Stromal cell of bone marrow (primary cell): ENCODE measurements at places on chromosomes 2 and 18.

GRCh38 chr18:48453330-48454066 is 44.3 kb upstream of the ZBTB7C start:
- DNase-seq: no peak

DNA sequence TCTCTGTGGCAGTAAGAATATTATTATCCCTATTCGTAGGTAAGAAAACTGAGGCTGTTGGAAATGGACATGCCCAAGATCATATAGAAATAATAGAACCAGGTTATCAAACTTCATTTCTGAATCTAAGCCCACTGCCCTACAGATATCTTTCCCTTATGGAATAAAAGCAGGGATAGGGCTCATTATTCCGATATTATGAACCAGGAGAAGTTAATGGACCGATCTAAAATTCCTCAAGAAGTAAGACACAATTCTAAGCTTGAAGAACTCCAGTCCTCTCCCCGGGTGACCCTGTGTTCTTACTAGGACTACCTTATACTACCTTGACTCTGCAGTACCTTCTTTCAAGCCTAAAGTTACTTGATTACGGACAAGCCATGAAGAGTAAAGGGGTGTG is 8.4 kb upstream of the MYCN start:
- no peak for DNase-seq

DNA sequence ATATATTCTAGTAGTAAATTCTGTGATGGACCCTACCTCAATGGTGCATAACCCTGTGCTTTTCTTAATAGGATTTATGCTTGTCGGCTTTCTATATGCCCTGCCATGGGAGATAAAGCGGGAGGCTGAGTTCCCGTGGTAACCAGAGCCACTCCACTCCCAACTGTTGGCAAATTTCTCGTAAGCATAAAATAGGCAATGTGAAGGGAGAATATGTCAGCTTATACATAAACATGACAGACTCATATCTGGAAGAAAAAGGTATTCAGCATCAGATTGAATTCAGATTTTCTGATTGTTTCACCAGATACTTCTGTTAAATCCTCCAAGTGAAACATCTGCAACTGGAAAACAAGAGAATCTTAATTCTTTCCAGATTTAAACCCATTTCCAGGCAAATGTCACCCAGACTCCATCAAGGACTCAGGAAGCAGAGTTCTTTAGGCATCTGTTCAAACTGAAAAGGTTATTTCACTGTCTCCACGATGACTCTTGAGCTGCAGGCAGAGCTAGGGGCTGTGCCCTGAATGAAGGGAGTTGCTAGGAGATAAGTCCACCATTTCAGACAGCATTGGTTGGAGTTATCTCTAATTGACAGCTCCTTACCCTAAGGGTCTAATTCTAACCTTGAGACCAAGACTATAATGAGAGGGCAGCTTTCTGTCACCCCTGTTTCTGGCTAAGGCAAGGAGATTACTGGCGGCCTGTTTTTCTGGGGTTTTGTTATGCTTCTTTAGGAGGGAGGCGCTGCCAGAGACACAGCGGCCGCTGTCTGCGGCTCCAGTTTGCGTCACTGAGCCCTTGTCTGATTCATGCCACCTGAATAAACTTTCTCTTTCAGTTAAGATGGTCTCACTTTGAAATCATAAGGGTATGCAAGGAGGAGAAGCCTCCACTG is 381.3 kb downstream of the SOX11 start:
- peak; percentile 36 for DNase-seq

- no peak for DNase-seq
These were observed 30.8 kb downstream of the CCDC93 start for GRCh38 chr2:117983040-117983439.

DNA sequence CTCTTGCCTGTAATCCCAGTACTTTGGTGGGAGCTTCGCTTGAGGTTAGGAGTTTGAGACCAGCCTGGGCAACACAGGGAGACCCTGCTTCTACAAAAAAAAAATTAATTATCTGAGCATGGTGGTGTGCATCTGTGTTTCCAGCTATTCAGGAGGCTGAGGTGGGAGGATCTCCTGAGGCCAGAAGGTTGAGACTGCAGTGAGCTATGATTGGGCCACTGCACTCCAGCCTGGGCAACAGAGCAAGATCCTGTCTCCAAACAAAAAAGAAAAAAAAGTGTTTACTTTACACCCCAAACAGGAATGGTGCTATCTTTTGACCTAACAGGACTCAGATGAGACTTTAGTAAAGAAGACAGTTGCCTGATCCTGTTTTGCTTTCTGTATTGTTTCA is 35.6 kb downstream of the MAL start:
- no peak for DNase-seq
